ENCODE measurements at places on chromosomes 5 and 9.
A peak's percentile ranks its signal among the peaks of the same experiment; 100 is the strongest.

- no peak for DNase-seq
Observed at GRCh38 chr5:123182072-123182471, 93.0 kb downstream of the PRDM6 start.

DNA sequence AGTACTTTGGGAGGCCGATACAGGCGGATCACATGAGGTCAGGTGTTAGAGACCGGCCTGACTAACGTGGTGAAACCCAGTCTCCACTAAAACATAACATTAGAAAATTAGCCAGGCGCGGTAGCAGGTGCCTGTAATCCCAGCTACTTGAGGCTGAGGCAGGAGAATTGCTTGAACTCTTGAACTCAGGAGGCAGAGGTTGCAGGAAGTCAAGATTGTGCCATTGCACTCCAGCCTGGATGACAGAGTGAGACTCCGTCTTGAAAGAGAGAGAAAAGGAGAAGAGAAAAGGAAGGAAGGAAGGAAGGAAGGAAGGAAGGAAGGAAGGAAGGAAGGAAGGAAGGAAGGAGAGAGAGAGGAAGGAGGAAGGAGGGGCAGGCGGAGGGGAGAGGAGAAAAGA lies 45.1 kb downstream of the MYO10 start:
- DNase-seq: no peak

DNA sequence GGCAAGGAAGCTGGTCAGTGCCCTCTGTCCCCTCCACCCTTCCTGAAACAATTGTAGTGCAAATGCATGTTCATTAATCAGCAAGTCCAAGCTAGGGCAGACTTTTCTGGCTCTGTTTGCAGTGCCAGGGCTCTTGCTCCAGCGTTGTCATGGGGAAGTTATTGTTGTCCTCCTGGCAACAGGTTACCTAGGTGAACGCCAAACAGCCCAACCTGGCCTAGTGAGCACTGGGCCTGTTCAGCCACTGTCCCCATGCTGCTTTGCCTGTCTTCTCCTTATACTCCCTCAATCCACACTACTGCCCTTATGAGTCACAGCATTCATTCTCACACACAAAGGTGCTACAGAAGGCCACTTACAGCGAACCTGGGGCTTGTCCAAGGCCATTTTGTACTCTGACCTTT lies 34.5 kb upstream of the GLIS3 start:
- DNase-seq: peak; percentile 50

- DNase-seq: peak; percentile 94
Observed at GRCh38 chr9:93814077-93814956, 140.8 kb downstream of the BARX1 start.
